NCI-H187 (cell line): ENCODE measurements at places on chromosomes 6 and 20.

- peak; percentile 8 for DNase-seq
Observed at GRCh38 chr6:31580807-31581433, 1.3 kb downstream of the LTB start.

DNA sequence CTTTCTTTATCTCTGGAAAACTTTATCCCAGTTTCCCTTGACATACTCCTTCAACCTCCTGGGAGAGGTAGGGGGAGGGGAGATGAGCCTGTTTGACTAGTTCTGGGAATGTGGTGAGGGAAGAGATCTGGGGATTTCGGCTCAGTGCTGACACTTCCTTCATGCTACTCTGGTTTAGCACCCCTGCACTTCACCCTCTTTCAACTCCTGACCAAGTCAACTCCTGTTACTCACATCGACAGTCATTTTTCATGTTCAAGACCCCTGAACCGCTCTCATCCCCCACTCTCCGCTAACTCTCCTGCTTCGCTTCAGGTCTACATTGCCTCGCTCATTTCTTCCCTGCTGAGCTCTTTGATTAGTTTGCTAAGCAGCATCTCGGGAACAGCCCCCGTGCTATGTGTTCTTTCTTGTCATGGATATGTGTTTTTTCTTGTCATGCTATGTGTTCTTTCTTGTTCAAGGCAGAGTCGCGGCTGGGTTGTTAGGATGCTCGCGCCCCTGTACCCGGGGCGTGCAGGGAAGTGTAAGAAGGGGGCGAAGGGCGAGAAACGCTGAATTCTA lies 16.6 kb upstream of the TRIM27 start:
- no peak for DNase-seq

DNA sequence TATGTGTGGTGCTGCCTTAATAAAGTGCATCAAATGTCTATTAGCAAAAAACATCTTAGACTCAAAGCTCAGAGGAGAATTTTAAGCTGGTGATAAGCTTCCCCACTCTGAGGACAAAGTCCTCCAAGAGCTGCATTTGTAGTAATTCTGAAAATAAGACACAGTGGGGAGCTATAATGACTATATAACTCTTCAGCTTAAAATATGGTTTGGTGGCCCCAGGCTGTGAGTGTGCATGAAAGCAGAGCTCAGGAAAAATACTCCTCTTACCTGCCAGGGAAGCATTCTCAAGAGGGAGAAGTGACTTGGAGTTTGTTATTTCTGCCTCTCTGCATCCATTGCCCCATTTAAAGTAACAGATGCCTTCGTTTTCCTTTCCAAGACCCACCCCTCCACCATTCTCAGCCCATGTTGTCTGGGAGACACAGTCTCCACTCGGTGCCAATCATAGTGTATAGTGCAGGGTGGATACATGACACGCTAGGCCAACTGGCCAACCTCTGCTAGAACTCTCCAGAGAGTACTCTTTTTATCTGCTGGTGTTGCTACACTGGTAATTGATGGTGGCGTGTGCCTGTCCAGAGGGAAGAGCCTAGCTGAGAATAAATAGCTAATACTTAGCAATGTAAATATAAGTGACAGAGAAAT lies 229.2 kb downstream of the PHF3 start:
- DNase-seq, result no peak

DNA sequence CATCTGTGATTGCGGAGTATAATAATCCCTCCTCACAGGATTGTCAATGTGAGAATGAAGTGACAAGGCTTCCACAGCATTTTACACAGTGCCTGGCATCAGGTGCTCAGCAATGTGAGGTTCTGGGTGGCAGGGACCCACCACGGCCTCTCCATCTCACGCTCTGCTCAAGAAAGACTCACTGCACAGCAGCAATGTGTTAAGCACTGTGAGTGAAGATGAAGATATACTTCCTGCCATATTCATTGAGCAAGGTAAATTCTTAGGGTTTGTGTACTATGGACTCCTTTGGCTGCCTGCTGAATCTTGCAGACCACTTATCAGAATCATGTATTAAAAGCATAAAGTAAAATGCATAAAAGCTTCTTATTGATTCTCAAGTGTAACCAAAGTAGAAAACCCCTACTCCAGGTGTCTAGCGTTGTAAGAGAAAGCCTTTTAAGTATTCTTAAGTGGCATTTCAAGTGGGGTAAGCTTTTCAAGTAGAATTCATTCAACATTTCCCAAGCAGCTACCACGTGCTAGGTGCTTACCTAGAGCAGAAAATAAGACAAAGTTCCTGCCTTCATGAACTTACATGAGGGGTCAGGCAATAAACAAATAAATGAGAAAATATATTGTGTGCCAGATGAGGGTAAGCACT lies 17.0 kb upstream of the MEP1A start:
- DNase-seq, result no peak

GRCh38 chr20:45121388-45121787 lies 2.9 kb downstream of the WFDC12 start:
- DNase-seq, result no peak

DNA sequence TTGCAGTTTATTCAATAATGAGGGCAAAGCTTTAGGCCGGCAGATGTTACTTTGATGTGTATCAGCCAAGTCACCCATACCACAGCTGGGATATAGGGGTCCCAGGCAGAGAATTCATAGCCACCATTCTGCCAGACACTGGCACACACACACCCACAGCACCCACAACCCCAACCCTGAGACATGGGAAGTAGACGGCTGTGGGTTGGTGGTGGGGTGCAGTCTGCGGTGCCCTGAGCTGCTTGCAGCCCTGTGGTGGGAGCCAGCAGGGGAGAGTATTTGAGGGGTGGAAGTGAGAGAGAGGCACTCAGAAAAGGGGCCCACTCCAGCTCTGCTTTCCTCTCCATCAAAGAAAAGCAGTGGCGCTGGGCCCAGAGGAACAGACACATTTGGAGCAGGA lies 125.3 kb downstream of the FOXO3 start:
- no peak for DNase-seq

- no peak for DNase-seq
Observed at GRCh38 chr20:7775072-7775471, 165.2 kb downstream of the HAO1 start.

- DNase-seq, result no peak
Observed at GRCh38 chr6:9360881-9361280, 925.5 kb upstream of the SLC35B3 start.

DNA sequence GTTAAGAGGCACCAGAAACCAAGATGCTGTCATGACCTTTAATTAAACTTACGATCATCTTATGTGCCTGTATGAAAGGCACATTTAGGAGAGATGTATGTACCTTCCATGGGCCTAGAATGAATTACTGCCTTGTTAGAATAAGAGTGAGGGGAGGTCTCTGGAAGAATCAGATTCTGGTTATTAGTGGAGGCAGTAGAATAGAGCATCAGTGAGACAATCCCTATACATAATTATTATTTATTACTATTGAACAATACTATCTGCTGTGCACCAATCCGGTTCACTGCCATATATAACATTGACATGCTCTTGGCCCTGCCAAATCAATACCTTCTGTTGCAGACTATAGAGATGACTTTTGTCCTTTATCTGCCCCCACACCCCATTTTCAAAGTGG lies 776.5 kb downstream of the DHX35 start:
- no peak for DNase-seq

DNA sequence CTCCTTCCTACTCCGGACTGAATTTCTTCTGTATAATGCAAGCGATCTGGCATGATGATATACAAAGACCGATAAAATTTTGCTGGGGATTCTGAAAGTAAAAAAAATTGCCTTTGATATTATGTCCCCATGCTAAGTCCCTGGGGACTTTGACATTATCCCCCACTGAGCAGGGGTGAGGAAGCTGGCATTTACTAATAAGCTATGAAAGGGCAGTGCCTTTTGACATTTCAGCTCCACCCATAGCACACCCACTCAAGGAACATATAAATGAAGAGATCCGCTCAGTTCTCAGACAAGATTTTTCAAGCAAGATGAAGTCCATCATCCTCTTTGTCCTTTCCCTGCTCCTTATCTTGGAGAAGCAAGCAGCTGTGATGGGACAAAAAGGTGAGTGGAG lies at the start of gene SEMG2:
Gene SEMG2 (plus strand): TSS at position 298 of the 400 bp plus-strand sequence. CDS start 17 bp downstream, at position 315.
- no peak for DNase-seq

GRCh38 chr6:9136141-9136822 lies 700.9 kb upstream of the SLC35B3 start:
- no peak for DNase-seq

DNA sequence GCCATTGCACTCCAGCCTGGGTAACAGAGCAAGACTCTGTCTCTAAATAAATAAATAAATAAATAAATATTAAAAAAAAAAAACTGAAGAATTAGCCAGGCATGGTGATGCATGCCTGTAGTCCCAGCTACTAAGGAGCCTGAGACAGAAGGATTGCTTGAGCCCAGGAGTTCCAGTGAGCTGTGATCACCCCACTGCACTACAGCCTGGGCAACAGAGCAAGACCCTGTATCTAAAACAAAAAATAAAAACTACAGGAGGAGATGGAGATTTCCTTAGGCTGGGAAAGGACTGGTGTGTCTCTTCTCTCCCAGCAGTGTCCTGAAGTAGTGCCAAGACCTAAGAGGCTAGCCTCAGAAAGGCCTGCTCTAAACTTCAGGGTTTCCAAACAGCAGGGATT lies 8.1 kb upstream of the GTF3C6 start:
- DNase-seq, result no peak

DNA sequence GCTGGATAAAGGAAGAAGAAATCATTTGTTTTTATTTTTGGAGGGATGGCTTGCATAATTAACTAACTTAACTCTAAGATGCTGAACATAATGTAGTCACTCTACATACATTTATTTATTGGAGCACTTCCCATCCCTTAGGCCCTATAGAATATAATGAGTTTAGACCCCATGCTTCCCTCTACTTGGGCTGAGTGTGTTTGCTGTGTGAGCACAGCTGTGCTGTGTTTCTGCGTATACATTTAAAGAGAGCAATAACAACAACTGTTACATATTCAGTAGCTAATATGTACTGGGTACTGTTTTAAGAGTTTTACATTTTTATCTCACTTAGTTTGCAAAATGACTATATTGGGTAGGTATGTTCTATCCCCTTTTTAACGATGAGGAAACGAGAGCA lies 736.6 kb upstream of the NRSN1 start:
- DNase-seq, result no peak

GRCh38 chr6:20879526-20879925 lies 345.3 kb downstream of the CDKAL1 start:
- DNase-seq, result no peak

- DNase-seq, result peak; percentile 92
Observed at GRCh38 chr20:36951198-36951978, at the start of gene SAMHD1. Gene SAMHD1 (minus strand): TSS chr20:36951708. CDS start chr20:36951643, 65 bp downstream.

DNA sequence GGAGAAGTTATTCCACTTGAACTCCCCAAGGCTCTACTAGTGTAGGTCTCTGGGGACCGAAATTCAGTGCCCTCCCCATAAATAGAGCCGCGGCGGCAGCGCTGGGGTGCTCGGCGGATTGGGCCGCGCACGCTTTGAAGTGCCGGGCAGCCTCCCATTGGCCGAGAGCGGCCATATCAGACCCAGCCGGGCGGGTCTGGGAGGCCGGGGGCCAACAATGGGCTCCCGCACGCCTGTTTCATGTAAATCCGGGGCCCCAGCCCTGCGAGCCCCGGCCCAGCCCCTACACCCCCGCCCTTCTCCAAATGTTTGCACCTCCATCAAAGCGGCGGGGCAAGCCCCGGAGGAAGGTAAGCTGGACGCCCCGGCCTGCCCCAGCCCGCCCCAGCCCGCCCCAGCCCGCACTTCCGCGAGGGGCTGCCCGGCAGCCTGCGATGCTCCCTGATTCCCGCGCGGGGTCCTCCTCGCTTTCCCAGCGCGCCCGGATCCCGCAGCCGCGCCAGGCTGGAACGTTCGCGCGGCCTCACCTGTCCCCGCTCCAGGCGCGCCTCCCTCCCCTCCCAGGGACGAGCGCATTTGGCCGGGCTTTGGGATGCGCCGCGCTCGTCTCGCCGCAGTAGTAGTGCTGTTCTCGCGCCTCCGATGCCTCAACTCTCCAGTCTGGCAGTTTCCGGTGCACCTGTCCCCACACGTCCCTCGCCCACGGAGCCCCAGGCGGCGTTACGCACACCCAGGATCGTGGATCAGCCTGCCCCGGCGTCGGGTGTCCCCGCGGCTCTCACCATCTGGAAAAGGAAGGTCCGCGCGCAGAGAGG lies at the start of gene TBXT:
Gene TBXT (minus strand): TSS at position 51 of the 815 bp plus-strand sequence. CDS start 260 bp downstream, outside the sequence.
- no peak for DNase-seq

- no peak for DNase-seq
Observed at GRCh38 chr6:128519132-128519930, 1.1 kb downstream of the PTPRK start.

GRCh38 chr6:93677264-93677965 lies 258.1 kb upstream of the EPHA7 start:
- no peak for DNase-seq

- no peak for DNase-seq
Observed at GRCh38 chr20:3710011-3710466, 2.4 kb downstream of the SIGLEC1 start.

GRCh38 chr20:48828734-48829460 lies 1.1 kb upstream of the PREX1 start:
- DNase-seq, result no peak

DNA sequence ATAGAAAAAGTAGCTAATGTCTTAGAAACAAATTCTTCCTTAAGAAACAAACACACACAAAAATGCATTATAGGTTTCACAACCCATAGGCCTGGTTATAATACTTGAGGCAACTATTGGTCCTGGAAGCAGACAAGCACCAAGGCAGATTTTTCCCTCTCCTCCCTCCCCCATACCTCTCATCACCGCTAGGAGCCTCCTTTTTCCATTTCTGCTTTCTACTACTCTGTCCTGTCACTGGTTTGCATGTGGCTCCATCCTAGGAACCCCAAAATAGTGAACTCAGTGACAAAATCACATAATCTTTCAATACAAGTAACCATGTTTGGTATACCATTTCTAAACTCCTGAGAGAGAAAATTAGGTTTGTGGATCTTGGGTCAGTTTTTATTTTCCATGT lies 66.1 kb downstream of the HMGCLL1 start:
- no peak for DNase-seq

- no peak for DNase-seq
Observed at GRCh38 chr20:50020288-50020687, 37.5 kb downstream of the SNAI1 start.

GRCh38 chr6:43786664-43787329 lies 16.8 kb downstream of the VEGFA start:
- no peak for DNase-seq

DNA sequence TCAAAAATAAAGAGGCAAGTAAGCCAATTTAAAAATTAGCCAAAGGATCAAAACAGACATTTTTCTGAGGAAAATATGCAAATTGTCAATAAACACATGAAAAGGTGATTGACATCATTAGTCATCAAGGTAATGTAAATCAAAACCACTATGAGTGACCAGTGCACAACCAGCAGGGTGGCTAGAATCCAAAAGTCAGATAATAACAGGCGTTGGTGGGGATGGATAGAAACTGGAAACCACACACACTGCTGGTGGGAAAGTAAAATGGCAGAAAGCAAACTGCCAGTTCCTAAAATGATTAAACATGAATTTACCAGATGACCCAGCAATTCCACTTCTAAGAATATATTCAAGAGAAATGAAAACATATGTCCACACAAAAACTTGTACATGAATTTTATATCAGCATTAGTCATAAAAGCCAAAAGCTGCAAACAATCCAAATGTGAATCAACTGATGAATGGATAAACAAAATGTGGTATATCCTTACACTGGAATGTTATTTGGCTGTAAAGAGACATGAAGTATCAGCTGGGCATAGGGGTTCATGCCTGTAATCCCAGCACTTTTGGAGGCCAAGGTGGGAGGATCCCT lies 74.8 kb upstream of the MBOAT1 start:
- no peak for DNase-seq
